ENCODE measurements at places on chromosomes 5 and 9.

DNA sequence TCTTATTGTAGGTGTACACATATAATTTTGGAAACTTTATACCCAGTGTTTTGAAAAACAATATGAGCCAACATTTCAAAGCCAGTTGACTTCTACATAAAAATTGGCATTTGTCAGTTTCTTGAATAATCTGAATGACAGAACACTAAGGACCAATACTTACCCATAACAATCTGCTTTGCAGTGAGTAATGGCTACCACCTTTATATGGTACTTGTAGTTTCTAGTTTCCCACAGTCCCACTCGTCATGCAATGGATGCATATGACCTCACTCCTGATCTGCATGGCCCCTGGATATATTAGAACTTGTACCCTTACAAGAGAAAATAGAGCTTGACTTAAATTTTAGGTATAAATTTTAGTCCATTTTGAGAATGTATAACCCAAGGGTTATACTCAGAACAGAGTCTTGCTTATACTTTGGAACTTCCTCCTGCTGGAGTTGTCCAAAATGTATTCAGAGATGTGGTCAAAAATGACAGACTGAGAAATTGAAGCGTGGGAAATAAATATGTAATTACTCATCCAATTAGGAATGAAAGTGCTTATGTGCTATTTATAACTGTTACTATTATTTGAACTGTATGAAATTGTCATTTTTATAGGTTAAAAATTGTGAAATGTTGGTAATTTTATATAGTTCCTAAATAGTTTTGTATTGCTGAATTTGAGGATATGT, 19.5 kb downstream of the XRCC4 start:
- no peak for DNase-seq

DNA sequence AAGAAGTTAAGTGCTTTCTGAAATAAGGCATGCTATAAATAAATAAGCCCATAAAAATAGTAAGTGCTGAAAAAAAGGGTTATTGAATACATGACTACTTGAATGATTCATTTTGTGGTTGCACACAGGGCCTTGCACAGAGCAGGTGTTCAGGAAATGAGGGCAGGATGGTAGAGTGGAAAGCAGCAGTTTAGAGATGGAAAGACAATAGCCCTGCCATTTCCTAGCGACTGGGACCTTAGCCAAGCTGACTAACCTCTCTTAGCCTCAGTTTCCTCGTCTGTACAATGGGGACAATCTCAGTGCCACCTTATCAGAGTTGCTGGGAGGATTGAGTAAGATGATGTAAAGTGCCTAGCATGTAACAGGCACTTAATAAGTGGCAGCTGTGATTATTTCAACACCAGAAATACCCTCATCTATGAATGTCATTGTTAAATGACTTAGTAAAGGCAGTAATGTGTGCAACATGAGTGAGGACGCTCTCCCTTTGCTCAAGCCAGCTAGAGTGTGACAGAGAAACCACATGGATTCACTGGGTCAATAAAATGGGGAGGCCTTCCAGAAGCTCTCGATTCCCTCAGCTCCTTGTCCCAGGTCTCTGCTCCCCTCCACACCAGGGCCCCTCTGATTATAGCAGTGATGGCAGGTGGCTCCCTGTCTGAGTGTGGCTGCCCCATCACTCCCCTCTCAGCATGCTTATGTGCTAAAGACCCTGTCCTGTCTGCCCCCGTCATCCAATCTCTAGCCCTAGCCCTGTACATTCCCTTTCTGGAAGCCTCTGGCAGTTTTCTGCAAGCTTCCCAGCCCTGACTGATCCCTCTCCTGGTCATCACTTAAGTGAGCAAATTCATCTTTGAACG, 16.0 kb upstream of the PHF19 start:
- no peak for DNase-seq

GRCh38 chr5:83378624-83379289, 92.8 kb upstream of the VCAN start:
- DNase-seq = no peak

DNA sequence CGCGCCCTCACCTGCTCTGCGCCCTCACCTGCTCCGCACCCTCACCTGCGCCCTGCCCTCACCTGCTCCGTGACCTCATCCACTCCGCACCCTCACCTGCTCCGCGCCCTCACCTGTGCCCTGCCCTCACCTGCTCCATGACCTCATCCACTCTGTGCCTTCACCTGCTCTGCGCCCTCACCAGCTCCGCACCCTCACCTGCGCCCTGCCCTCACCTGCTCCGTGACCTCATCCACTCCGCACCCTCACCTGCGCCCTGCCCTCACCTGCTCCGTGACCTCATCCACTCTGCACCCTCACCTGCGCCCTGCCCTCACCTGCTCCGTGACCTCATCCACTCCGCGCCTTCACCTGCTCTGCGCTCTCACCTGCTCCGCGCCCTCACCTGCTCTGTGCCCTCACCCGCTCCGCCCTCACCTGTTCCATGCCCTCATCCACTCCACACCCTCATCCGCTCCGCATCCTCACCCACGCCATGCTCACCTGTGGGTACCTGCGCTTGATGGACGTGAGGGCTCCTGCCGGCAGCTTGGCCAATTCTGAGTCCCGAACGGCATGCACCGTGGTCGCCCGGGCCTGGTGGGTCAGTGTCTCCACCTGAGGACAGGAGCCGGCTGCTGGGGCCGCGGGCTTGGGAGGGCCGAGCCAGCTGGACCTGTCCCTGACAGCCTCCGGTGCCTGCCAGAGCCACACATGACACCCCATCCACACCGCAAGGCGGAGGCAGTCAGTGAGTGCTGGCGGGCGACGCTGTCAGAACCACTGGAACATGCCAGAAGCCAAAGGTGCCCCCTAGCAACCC, 35.6 kb upstream of the NSMF start:
- DNase-seq = no peak

DNA sequence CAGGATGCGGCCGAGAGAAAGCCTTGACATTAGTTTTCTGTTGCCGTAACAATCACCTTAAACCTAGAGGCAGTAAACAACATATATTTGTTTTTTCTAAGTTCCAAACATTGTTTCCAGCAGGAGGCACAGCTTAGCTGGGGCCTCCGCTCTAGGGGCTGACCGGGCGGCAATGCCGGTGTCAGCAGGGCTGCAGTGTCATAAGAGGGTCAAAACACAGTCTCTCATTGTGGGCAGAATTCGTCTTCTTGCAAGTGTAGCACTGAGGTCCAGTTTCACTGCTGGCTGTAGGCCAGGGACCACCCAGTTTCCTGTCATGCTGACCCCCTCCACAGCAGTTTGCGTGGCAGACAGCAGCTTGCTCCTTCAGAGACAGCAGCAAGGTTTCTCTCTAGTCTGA, 186.2 kb downstream of the PJA2 start:
- no peak for DNase-seq

GRCh38 chr5:121526908-121527307, 324.8 kb upstream of the FTMT start:
- no peak for DNase-seq
